ENCODE measurements at places on chromosomes 2 and 18. TPM values are rescaled to one million over a fixed set of nuclear protein-coding genes. Genes with fewer than 3 reads are reported as not detected.

DNA sequence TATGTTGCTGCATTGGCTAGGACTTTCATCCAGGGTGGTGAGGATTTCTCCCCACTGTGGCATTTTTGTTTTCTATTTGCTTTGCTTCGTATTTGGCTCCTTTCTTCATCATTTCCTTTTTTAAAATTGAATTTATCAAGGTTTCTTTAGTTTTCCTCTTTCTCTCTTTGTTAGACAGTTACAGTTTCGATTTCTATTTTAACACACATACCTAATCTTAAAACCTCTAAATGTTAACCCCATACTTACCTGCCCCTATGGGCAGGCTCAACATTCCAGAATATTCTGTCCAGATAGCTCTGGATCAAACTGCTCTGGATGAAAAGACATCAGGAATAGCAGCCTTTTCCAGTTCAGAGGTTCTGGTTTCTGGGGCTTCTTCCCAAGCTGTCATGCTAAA, 49.2 kb downstream of the DIPK1C start:
- H3K36me3 ChIP-seq = no peaks in the 10 kb centered on the region
- H3K27me3 ChIP-seq = no peaks in the 10 kb centered on the region
- no peaks in the 10 kb centered on the region for H3K4me1 ChIP-seq
- no peak overlapping the region for H3K27ac ChIP-seq

TTR gene
- total RNA-seq = not detected

TACR1 gene
- 0.29 TPM for total RNA-seq

DNA sequence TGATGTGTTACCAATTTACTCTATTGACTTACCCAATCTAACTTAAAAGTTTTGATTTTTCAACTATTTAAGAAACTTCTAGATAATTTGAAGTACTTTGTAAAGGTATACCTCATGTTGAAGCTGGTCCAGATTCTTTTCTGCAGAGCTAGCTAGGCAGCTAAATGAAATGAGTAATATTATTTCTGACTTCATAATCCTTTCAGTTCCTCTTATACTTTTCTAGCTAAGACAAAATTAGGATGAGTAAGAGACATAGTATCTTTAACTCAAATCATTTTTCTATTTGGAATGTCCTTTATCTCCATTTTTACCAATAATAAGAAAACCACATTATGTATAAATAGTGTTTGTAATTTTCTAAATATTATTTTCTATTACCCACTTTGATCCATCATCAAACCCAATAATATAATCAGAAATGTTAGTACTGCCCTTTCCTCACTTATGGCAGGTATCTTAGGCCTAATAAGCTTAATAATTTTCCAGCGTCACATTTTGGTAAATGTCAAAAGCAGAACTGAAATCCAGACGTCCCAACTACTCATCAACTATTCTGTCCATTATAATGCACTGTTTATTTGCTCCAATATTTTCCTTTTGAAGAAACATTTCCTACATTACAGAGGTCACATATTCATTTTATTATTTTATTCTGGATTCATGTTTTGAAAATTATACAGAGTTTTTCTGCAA, 456.6 kb downstream of the THSD7B start:
- no peak overlapping the region for H3K4me3 ChIP-seq
- H3K27ac ChIP-seq = no peak overlapping the region

- H3K36me3 ChIP-seq = no peaks in the 10 kb centered on the region
- H3K27me3 ChIP-seq = no peaks in the 10 kb centered on the region
- DNase-seq = no peak
- H3K4me3 ChIP-seq = no peak overlapping the region
- H3K4me1 ChIP-seq = no peaks in the 10 kb centered on the region
Measured at GRCh38 chr2:199883474-199884212, 27.4 kb upstream of the C2orf69 start.

DNA sequence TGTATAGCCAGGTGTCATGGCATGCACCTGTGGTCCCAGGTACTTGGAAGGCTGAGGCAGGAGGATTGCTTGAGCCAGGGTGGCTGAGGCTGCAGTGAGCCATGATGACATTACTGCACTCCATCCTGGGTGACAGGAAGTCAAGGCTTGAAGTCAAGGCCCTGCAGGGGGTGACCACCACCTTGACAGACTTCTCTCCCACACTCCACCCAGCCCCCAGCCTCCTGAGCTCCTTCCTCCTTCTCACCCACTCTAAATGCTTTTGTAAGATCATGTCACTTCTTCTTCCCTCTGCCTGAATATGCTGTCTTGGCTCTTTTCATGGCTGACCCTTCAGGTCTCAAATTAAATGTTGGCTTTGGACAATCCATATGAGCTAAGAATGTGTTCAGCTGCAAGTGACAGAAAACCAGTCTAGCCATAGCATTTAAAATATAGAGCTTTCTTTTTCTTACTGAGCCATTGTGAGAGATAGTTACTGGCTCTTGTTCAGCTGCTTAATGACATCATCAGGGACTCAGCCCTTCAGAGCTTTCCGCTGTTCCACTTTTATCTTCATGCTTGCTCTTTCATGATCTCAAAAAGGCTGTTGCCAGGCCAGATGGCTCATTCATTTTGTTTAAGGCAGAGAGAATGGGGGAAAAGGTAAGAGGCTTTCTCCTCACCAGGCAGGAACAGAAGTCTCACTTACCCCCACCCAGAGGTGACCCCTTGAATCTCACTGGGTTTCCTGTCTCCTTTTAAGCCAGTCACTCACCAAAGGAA, 36.7 kb upstream of the TTC39C start:
- H3K4me1 ChIP-seq = peaks cover 12% of the 10 kb centered on the region
- DNase-seq = peak; percentile 3
- no peaks in the 10 kb centered on the region for H3K36me3 ChIP-seq
- H3K4me3 ChIP-seq = no peak overlapping the region
